H54 (cell line): ENCODE measurements at places on chromosomes 2 and 18.

DNA sequence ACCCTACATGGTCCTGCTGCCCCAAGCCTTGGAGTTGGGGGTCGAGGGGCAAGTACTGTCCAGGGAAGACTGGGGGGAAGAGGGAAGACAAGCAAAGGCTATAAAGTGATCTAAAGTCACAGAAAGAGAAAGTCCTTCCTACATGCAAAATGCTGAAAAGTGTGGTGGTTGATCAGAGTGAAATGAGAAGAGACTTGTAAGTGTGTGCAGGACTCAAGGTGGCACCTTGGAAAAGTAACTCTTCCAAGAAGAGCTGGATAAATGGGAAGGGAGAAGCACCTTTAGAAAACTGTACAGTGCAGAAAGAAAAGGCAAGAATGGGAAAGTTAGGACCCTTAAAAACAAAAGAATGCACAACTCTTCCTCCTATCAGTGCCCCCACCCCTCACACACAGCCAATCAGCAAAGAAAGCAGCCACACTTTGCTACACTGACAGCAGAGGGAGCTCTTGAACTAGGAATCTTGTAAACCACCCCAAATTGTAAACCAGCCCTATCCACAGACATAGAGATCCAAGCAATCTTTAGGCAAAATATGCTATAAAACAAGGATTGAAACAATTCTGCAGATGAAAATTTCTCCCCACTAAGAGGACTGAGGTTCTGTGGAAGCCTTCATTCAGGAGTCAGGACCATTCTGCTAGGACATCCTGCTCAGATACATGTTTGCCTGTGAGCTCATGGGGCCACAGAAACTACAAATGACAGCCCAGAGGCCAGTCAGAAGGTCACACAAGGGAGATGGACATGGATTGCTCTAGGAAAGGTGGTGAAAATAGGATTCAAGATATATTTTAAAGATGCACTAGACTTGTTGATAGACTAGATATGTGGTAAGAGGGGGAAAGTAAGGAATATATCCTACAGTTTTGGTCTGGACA is 146.4 kb downstream of the FTCDNL1 start:
- DNase-seq, result peak; percentile 21

- no peak for DNase-seq
Observed at GRCh38 chr2:47651296-47651695, 131.6 kb upstream of the MSH6 start.

DNA sequence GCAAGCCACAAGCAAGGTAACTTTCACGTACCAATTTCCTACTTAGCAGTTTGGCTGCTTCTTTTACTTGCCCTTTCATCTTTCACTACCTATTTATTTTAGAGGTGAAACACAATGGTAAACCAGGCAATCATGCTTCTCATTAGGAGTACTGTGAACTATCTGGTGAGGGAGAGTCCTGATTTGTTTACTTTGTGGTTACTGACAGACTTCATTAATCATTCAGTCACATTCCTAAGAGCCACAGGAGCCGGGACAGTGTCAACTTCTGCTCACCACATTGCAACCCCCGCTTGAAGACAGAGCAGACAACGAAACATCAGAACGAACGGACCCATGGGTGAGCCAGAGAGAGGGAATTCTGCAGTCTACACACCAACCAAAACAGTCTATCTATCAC is 28.8 kb downstream of the TUBB6 start:
- no peak for DNase-seq

DNA sequence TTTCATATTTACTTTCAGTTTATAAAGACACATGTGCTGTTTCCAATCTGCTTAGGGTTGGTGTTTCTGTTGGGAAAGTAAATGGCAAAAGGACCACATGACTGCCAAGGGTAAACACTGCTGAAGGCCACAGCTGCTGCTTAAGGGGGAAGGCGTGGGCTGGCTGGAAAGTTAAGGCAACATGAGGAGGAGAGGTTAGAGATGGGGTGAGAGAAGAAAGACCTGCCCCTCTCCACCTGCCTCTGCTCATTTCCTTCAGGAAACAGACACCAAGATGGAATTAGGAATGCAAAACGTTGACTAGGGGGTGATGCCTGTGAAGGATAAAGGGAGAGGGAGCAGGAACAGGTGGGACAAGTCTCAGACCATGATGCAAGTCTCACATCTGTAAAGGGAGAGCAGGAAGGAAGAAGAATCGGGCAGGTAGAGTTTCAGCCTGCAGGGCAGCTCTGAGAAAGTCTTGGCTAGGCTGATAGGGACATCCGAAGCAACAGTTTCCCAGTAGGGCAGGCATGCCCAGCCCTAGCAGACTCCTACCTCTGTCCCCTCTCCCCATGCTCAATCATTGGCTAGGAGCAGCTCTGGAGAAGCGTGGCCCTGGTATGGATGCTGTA is 86.0 kb downstream of the CDC42EP3 start:
- no peak for DNase-seq

DNA sequence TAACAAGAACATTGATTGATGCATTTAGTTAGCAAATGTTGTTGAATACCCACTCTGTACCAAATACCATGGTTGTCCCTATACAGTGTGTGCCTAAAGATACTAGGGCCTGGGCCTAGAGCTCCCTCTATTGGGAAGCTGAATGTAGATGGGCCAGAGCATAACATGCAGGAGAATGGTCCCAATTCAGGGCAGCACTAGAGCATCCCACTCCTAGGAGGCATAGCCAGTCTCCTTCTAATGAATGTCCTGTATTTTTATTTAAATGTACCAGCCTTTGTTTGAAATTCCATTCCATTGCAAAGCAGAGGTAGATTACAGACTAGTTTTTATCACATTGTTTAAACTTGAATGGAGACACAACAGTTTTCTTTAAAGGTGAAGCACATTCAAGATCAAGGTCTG is 90.6 kb downstream of the FEZ2 start:
- peak; percentile 16 for DNase-seq

DNA sequence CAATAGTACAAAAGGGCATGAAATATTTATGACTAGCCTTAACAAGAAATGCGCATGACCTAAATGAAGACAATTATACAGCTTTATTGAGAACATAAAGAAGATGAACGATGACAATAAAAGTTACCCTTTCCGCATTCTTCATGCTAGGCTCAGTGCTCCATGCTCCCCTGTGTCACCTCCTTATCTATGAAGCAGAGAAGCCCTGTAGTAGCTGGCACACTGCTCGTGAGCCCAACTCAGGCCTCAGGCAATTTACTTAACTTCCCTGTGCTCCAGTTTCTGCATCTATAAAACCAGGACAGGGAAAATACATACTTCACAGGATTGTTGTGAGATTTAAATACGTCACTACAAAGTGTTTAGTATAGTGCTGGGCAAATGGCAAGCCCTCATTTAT is 34.5 kb upstream of the NABP1 start:
- no peak for DNase-seq

DNA sequence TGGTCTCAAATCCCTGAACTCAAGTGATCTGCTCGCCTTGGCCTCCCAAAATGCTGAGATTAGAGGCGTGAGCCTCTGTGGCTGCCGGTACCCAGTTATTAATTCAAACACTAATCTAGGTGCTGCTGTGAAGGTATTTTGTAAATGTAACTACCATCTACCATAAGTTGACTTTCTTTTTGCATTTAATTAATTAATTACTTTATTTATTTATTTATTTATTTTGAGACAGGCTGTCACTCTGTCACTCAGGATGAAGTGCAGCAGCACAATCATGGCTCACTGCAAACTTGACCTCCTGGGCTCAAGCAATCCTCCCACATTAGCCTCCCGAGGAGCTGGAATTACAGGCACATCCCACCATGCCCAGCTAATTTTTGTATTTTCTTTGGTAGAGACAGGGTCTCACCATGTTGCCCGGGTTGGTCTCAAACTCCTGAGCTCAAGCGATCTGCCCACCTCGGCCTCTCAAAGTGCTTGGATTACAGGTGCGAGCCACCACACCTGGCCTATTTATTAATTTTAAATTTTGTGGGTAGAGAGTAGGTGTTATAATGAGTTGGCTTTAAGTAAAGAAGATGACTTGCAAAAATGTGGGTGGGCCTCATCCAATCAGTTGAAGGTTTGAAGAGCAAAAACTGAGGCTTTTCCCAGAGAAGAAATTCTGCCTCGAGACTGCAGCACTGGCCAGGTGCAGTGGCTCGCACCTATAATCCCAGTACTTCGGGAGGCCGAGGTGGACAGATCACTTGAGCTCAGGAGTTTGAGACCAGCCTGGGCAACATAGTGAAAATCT is 17.3 kb upstream of the NMUR1 start:
- DNase-seq, result no peak

GRCh38 chr2:196206804-196207203 is 35.4 kb upstream of the STK17B start:
- no peak for DNase-seq

- no peak for DNase-seq
Observed at GRCh38 chr2:60586081-60586480, 32.6 kb upstream of the BCL11A start.

DNA sequence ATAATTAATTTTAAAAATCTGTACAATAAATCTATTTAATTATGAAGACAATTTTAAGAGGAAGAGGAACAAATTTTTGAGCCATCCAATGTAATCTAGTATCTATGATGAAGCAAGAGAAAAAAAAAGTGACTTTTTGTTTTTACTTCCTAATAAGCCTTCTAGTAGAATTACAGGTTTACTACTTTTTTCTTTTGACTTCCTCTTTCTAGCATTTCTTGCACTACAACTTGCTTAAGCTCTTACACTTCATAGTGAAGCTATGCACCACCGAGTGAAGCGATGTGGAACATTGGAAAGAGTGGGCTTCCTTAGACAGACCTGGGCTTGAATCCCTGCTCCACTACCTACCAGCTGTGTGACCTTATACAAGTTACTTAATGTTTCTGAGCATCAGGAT is 2.1 kb downstream of the SERPINB2 start:
- DNase-seq, result no peak

DNA sequence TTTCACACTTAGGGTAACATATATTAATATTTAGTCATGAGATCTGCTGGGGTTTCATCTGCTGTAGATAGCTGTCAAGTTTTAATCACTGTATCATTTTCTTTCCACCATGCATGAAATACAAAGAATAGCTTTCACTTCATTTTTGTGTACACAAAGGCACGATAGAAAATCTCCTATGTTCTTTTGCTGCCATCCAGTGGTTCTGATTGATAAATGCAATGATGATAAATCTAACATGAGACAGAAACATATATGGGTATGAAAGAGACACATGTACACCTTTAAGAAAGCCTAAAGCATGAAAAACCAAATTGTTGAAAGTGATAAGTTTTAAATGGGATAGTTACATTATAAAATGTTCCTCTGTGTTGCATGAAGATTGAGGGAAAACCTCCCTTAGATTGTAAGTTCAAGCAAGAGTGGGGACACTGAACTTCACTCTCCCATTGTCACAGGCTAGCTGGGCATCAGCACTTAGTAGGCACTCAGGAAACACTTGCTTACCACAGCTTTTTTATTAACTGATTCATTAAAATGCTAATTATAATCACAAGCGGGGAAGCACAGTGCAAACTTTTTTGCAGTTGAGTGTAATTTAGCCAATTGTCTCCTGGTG is 31.2 kb downstream of the C1D start:
- no peak for DNase-seq

- no peak for DNase-seq
Observed at GRCh38 chr2:226187616-226188015, 612.0 kb downstream of the IRS1 start.

- DNase-seq, result no peak
Observed at GRCh38 chr2:213104092-213104902, 47.1 kb downstream of the IKZF2 start.
